ENCODE measurements at places on chromosomes 3 and 15. TPM values are rescaled to one million over a fixed set of nuclear protein-coding genes. Genes with fewer than 3 reads are reported as not detected.

NMD3 gene
- total RNA-seq: 53.1 TPM

- DNase-seq: no peak
Observed at GRCh38 chr3:174242311-174243041, 616.7 kb upstream of the NAALADL2 start.

DNA sequence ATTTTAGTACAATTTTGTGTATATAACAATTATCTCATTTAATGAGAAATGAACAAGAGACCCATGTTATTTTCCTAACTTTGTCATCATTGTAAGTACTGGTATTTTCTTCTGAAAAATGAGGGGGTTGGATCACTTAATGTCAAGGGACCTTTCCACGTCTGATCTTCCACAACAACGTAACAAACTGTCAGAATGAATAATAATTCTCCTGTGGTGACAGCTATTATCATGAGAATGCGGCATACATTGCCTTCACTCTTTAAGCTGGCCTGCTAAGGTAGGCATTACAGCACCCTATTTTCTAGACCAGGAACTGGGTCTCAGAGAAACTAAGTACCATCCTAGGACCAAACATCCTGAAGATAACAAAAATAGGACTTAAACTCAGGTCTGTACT, 31.5 kb upstream of the MINAR1 start:
- no peak for DNase-seq

- no peak for DNase-seq
Observed at GRCh38 chr3:47525617-47526016, 12.1 kb upstream of the ELP6 start.

DMXL2 gene
- 0.35 TPM for total RNA-seq

GRCh38 chr15:74653426-74654102, 37.9 kb downstream of the CLK3 start:
- peak; percentile 26 for DNase-seq

SOX14 gene
- total RNA-seq: not detected

DNA sequence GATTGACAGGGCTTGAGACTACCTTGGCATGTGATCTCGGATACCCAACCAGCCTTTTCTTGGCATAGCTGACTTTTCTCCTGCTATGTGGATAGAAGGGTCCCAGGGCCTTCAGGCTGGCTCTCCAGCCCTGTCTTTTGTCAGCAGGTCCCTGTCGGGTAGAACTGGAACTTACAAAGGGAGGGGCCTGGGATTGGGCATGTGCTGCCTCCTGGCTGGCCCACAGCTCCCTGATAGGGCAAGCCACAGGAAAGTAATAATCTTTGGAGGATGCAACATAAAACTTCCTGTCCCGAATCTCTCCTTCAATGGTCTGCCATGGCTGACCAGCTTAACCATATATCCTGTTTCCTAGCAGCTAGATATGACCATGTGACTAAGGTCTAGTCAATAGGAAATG, 89.1 kb downstream of the ABHD5 start:
- DNase-seq: no peak

GPR160 gene
- total RNA-seq: 115 TPM

DNA sequence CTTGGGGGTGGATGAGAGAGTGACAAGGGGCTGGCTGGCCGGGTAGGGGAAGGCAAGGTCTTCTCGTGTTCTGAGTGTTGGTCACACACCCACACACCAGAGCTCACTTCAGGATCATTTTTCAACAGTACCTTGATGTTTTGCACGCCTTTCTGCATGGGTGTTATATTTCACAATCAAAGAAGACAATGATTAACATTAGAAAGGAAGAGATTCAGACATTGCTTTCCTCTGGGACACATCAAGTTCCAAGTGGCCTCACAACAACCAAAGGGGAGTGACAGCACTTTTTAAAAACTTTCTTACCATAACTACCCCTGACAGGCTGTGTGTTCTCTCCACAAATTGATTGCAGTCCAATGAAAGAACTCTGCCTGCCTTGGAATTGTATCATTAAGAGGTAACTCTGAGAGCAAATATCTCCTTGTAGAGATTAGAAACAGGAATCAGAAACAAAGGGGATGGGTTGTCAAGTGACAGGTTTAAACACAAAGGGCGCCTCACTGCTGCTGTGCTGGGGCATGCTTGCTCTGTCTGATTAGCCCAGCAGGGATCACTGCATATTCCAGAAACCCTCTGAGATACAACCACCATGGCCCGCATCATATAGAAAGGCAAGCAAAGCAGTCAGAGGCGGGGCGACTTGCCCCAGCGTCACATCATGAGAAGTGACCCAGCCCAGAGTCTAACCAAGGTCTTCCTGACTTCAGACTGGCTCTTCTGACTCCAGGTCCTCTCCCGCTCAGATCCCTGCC, 230.8 kb downstream of the FEZF2 start:
- no peak for DNase-seq

DNA sequence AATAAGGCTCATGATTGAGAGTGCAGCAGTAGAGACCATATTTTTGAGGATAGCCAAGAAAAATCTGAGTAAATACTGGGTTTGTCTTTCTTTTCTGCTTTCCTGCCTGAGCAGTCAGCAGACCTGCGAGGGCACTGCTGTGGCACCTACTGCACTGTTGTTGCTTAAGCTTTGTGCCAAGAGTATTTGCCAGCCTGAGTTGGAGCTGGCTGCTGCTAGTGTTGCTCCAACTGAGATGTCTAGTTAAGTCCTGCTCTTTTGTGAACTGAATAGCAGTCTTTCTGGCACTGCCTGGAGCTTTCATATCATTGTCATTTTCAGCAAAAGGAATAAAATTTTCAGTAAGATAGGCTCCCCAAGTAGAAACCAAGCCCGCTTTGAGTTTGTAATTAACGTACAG, 214.5 kb upstream of the P2RY1 start:
- DNase-seq: no peak

- DNase-seq: no peak
Observed at GRCh38 chr15:55698653-55699052, 44.3 kb downstream of the PRTG start.

DNA sequence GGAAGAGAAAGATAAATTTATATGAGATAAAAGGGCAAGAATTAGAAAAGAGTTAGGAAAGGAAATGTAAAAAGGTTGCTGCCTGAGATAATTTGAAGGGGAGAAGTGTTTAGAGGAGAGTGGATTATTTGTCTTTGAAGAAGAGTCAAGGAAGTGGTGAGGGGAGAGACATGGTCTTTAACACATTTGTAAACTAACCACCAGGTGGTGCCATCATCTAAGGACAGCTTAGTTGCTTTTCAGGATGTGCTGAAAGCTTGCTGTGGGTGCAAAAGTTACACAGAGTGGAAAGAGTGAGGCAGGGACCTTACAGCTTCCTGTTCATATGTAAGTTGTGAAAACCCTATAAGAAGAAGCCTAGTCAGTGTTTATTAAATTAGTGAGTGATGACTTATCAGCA, 114.1 kb upstream of the DNAJC19 start:
- DNase-seq: peak; percentile 67

DNA sequence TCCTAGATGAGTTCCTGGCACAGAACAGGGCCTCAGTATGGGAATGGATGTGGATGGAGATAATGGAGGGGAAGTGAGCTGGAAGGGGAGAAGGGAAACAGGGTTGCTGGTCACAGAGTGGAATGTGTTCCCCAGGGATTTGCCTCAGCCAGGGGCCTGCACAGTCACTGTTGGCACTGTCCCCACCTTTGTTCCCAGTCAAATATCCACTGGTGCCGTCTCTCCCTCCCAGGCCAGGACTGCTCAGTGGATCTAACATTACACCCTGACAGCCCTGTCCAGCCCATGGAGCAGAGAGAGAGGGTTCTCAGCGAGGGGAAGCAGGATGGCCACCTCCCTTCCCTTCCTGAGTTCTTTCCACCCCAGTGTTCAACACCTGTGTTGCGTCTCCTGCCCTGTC, 1.5 kb upstream of the PPP1R2 start:
- DNase-seq: no peak

DNA sequence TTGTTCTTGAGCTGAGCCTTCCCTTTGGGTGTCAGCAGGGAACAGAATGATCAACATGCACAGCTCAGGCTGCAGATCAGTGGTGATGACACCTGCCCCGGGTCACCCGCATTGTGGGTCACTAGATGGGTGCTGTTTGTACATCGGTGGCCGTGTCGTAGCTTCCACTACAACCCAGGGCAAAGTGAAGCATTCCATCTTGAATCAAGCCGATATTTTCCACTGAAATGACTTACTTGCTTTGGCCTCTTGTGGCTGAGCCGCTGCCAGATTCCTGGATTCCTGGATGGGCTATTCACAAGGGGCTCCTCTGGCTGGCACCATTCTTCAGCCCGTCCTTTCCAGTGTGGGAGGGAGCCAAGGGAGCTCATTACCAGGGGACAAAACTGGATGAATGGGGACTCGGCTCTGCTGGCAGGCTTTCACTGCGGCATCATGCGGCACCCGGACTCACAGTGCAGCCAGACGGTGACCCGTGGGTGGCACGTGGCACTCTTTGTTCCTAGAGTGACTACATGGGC, 65.6 kb downstream of the SLCO3A1 start:
- no peak for DNase-seq

MST1 gene
- total RNA-seq: 26.2 TPM

CCDC39 gene
- total RNA-seq: not detected

Measured in OCI-LY7 (cell line).